ENCODE measurements at places on chromosomes 5 and 9.

- no peak for DNase-seq
These were observed 48.1 kb upstream of the PRR16 start for GRCh38 chr5:120415985-120416384.

DNA sequence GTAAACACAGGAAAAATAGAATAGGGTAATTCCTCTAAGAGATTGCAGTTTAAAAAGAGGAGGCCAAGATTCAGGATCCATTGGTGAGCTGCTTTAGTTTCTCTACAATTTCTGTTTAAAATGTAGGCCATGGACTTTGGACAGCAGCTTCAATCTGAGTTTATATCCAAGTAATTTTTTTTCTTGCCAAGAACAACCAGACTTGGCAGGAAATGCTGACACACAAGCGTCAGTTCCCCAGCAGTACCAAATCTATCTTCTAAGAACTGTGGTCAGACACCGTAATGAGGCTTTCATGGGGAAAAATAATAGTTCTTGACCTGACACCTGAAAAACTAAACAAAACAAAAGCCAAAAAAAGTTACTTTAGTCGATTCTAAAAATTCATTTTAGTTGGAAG lies 528.8 kb downstream of the CSNK1G3 start:
- DNase-seq: no peak

DNA sequence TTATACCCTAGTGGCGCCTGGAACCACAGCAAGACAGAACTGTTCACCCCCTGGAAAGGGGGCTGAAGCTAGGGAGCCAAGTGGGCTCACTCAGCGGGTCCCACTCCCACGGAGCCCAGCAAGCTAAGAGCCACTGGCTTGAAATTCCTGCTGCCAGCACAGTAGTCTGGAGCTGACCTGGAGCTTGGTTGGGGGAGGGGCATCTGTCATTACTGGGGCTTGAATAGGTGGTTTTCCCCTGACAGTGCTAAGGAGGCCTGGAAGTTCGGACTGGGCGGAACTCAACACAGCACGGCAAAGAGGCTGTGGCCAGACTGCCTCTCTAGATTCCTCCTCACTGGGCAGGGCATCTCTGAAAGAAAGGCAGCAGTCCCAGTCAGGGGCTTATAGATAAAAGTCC lies 19.5 kb downstream of the BTNL3 start:
- DNase-seq: no peak

GRCh38 chr5:7857926-7858632 lies 7.1 kb upstream of the CFAP90 start:
- DNase-seq: no peak

DNA sequence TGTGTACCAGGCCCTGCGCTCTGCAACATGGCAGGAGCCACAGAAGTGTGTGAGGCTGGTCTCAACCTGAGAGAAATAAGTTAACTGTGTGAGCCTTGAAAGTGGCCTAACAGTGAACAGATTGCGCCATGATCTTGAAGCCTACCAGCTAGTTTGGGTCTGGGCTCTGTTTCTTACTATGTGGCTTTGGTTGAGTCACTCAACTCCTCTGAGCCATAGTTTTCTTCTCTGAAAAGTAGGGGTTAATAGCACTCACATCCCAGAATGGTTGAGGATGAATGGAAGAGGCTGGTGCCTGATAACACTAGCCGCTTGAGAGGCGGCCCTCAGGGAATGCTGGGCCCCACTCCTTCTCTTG lies 121.5 kb downstream of the RGS3 start:
- DNase-seq: no peak

DNA sequence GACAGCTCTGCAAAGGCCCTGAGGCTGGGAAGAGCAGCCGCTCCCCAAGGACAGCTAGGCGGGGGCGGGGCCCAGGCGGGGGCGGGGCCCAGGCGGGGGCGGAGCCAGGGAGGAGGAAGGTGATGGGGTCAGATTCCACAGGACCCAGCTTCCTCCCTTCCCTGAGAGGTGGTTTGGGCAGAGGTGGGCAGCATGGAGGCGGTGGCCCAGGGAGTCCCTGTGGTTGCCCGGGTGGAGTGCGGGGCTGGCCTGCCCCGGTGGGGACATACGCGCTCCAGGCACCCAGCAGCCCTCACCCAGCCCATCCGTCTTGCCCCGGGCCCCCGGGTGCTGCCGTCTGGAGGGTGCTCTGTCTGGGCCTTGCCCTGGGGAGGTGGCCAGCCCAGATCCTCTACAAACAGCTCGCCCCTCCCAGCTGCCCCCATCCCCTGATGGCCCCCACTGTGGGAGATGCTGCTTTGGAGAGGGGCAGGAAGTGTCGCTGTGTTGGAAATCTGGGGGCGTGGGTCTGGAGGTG lies 11.0 kb upstream of the RNU6ATAC start:
- peak; percentile 61 for DNase-seq

GRCh38 chr5:64900618-64901017 lies 131.9 kb downstream of the CWC27 start:
- DNase-seq: no peak

DNA sequence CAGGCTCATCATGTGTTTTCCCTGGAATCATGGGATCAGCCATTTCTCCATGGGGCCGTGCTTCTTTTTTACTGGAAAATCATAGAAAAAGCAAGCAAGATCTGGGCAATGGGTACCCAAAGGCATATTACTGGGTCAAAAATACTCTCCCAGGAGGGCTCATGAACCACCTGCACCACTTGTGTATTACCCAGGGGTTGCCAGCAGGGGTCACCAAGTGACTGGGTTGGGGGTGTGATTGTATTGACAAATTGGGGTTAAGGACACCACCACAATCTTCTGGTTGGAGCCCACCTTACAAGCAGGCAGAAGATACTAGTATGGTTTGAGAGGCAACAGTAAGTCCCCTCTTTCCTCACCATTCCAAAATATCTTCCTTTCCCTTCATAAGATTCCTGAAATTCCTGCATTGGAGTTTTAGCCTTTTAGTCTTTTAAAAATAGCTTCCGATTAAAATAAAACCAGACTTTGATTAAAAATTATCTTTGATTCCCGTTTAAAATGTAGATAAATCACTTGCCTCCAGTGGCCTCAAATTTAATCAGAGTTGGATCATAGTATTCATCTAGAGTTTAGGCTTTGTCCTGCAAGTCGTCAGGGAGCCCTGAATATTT lies 603.3 kb downstream of the KIF4B start:
- DNase-seq: peak; percentile 19

GRCh38 chr9:72753266-72753893 lies 199.5 kb downstream of the ALDH1A1 start:
- DNase-seq: peak; percentile 14

GRCh38 chr5:57493034-57493433 lies 10.4 kb upstream of the ACTBL2 start:
- no peak for DNase-seq

Measured in suppressor macrophage (primary cell).